ENCODE measurements at places on chromosomes 16 and 17.

- no peak for DNase-seq
Observed at GRCh38 chr16:10539236-10539635, 41.2 kb downstream of the EMP2 start.

DNA sequence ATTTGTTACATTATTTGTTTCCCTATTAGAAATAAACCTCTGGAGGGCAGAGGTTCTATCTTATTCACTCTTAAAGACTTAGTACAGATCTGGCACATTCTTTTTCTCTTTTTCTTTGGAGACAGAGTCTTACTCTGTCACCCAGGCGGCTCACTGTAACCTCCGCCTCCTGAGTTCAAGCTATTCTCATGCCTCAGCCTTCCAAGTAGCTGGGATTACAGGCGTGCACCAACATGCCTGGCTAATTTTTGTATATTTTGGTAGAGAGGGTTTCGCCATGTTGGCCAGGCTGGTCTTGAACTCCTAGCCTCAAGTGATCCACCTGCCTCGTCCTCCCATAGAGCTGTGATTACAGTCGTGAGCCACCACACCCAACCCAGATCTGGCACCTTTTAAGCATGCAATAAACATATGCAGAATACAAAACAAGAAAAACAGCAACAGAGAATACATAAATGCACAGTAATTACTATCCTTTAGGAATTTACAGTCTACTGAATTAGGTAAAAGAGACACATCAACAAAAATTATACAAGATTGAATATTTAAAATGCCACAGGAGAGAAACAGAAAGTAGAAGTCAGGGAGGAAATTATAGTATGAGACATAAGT lies 52.1 kb downstream of the GPATCH8 start:
- no peak for DNase-seq

DNA sequence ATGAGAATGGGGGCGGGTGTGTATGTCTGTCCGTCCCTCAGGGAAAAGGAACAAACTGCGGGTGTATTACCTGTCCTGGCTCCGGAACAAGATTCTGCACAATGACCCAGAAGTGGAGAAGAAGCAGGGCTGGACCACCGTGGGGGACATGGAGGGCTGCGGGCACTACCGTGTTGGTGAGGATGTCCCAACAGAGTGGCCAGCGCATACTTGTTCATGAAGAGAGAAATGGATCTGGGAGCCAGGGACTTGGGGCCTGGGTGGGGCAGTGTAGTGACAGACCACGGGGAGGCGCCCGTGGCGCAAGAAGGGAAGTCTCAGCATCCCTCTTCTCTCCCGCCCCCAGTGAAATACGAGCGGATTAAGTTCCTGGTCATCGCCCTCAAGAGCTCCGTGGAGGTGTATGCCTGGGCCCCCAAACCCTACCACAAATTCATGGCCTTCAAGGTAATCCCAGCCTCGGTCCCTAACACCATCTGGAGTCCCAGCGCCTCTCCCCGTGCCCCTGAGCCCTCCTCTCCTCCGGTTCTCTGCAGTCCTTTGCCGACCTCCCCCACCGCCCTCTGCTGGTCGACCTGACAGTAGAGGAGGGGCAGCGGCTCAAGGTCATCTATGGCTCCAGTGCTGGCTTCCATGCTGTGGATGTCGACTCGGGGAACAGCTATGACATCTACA lies 3.5 kb upstream of the C17orf107 start:
- DNase-seq, result no peak

DNA sequence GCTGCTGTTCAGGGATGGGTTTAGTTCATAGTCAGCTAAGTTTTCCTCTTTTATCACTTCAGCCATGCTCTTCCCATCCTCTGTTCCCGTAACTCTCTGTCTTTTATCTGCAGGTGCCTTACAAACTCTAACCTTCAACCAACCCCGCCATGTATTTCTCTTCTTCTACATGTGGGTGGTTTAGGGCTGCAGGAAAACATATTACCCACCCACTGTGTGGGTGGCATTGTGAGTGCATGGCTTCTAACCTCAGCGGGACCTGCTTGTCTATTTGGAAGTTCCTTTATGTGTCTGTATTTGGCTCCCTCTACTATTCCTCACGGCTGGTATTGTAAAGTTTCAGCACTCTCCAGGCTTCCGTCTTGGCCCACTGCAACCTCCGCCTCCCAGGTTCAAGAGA lies 39.0 kb upstream of the TANC2 start:
- DNase-seq, result no peak

DNA sequence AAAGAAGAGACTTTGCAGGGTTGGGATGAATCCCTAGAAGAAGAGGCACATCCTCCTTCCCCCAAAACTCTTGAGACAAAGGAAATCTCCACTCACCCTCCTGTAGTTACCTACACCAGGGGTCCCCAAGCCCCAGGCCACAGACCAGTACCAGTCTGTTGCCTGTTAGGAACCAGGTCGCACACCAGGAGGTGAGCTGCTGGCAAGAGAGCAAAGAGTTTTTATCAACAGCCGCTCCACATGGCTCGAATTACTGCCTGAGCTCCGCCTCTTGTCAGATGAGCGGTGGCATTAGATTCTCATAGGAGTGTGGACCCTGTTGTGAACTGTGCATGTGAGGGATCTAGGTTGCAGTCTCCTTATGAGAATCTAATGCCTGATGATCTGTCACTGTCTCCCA lies 98.9 kb downstream of the CCT6B start:
- no peak for DNase-seq

- DNase-seq, result no peak
Observed at GRCh38 chr17:19332371-19333131, 30.0 kb downstream of the B9D1 start.

GRCh38 chr16:68608330-68608729 lies 36.8 kb upstream of the CDH3 start:
- DNase-seq, result no peak

Data from stimulated activated CD4-positive, alpha-beta T cell treated with anti-CD3 and anti-CD28 coated beads, Interleukin-2, amount 100 ng/mL, for 4 hours (primary cell).